Activated CD8-positive, alpha-beta T cell treated with anti-CD3 and anti-CD28 coated beads, Interleukin-2, amount 10 ng/mL, durations not matched to agents 7 days and 5 days (primary cell): ENCODE measurements at places on chromosomes 12 and 14. TPM values are rescaled to one million over a fixed set of nuclear protein-coding genes. Genes with fewer than 3 reads are reported as not detected.

Gene DPY19L2
- 1.9 TPM for total RNA-seq

Gene POMT2
- 15.5 TPM for total RNA-seq

Gene GDF3
- total RNA-seq = not detected

Gene AKAP5
- total RNA-seq = 2.1 TPM

Gene OR6C6
- total RNA-seq = not detected

Gene BORCS5
- 21.2 TPM for total RNA-seq

Gene SLC5A8
- total RNA-seq = not detected

Gene PTCSC3
- total RNA-seq = not detected

Gene ESPL1
- 126 TPM for total RNA-seq

Gene EXOC3L4
- total RNA-seq = not detected
